Psoas muscle (tissue), 8 donors: ENCODE measurements at places on chromosomes 4 and X. TPM values are rescaled to one million over a fixed set of nuclear protein-coding genes. Genes with fewer than 3 reads are reported as not detected.

DNA sequence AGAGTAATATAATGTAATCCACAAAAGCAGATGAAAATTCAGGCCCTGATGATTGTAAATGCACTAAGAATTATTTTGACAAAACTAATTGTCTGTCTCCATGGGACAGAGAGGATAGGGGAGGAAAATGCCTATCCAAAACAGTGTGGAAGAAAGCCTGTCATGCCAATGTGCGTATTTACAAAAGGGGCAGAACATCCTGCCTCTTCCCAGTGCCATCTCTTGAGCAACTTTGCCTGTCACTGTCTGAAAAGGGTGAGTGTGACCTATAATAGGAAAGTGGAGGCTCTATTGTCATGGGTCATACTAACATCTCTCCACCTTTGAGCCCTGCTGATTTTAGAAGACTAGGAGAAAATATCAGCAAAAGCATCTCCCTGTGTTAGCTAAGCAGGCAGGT, 264.1 kb downstream of the UNC5C start:
- no peak for DNase-seq

The RTL3 gene
- 0.34 TPM for total RNA-seq

GRCh38 chrX:39869846-39870601, 227.7 kb downstream of the BCOR start:
- no peak for DNase-seq

- DNase-seq: no peak
These were observed 298.1 kb downstream of the PDGFC start for GRCh38 chr4:156673483-156673882.

- no peak for DNase-seq
These were observed 13.4 kb upstream of the MEPE start for GRCh38 chr4:87819281-87819919.

The PGAM4 gene
- total RNA-seq: not detected

DNA sequence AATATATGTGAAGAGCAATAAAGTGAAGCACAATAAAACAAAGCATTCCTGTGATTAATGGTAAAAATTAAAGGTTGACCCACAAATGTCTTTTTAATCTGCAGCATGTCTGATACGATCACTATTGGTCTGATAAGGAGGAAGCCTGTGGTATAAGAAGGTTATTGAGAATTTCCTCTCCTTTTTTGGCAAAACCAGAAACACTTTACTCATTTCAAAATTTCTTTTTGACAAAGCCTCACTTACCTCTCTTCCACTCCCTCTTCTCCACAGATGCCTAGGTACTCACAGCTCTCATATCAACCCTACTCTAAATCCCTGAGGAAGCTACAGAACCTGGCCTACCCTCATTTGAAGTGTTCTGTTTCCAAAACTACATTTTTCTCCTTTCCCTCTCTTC, 56.1 kb downstream of the TSPAN5 start:
- DNase-seq: no peak

- DNase-seq: no peak
These were observed 372.4 kb upstream of the SLIT2 start for GRCh38 chr4:19879330-19879729.

- DNase-seq: no peak
These were observed 52.6 kb downstream of the SULT1B1 start for GRCh38 chr4:69707807-69708206.

DNA sequence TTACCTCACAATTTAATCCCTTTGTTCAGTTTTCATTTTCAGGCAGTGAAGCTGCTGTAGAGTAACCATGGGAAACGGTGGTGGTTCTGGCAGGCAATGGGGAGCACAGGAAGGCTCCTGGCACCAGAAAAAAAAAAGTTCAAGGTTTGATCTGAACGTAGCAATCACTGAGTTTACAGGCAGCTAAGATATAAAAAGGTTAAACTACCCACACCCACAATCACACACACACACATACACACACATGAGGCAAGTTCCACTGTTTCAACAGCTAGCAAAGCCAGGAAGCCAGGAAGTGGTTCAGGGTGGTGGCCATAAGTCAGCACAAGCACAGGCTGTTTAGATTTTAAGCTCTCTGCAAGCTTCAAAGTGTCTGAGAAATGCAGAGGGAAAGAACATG, at the start of gene SULT1B1:
Gene SULT1B1 (minus strand): TSS at position 166 of the 400 bp plus-strand sequence. CDS start 5,403 bp downstream, outside the sequence.
- DNase-seq: no peak

DNA sequence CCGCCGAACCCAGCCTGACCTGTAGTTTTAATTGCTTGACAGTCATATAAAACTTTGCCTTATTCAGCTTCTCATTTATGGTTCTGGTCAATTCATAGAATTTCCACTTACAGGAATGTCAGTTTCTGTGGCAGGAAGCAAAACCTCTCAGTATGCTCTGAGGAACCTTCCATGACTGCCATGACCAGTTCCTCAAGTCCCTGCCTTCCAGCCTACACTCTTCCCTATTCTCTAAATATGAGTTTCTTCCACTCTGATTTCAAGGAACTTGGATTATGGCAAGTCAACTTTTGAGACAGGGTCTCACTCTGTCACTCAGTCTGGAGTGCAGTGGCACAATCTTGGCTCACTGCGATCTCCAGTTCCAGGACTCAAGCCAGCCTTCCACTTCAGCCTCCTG, 26.0 kb upstream of the NSUN7 start:
- DNase-seq: no peak

The CT45A8 gene
- not detected for total RNA-seq

- DNase-seq: no peak
These were observed 39.1 kb downstream of the HEPH start for GRCh38 chrX:66203114-66203513.

DNA sequence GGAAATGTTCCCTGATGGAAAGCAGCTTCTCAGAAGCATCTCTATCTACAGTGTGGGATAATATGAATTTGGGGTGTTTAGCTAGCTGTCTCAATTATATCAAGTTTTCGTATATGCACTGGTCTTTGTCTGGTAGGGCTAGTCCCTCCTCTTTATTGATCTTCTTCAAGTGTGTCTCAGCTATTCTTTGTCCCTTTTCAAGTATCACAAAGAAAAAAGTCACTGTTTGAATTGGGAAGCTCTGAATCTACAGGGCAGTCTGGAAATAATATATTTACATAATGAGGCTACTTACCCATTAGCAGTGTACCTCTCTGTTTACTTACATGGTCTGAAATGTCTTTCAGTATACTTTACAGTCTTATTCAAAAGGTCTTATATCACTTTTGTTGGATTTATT, 526.0 kb downstream of the IL1RAPL1 start:
- no peak for DNase-seq

GRCh38 chr4:98222306-98222705, 38.9 kb upstream of the RAP1GDS1 start:
- no peak for DNase-seq

DNA sequence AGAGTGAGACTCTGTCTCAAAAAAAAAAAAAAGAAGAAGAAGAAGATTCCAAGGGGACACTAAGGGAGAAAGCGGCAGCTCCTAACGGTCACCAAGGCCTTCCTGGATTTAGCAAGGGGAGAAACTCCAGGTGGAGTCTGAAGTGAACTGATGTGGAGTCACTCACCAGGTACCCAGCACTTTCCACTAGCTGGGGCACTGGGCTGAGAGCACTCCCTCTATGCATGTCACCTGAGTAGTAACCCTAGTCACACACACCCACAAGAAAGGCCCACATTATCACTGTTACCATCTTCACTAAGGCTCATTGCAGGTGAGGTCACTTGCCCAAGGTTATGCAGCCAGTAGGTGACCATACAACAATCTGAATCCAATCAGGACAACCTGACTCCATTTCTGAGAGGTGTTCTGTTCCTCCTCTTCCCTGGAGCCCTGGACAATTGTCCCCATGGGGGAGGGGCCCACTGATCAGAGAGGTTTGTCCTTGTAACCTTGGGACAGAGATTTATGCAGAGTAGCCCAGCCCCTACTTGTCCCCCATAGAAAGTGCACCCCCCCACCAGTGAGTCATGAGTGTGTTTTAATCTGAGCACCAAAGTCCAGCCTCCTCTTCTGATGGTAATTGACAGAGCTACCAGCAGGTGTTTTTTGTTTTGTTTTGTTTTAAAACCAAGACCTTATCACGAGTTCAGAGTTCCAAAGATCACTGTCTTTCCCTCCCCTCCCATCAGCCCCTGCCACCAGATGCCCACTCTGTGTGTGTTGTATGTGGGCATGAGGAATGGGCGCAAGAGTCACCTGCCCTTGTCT, 5.9 kb upstream of the SASH3 start:
- no peak for DNase-seq

DNA sequence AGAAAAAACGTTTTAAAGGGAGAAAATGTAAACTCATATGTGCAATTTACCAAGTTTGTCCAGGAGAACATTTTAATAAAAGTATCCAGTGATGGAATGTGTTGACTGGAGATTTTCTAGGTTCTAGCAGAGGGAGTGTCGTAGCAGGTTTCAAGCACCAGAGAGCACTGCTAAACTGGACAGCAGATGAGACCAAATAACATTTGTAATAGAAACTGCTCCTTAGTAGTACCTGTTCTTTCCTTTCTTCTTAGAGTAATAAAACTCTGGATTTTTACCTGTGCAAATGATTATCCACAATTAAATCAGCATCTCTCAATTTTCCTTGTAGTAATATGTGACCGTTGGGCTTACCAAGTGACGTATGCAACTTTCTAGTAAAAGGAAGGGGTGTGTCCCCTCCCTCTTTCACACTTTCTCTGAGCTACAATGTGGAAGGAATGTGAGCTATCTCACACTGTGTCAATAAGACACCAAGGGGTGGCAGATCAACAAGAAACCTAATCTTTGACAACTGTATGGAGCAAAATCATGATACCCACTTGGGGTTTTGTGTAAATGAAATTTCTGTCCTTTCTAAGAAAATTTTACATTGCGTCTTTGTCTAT, 9.5 kb downstream of the HPGDS start:
- no peak for DNase-seq

- DNase-seq: no peak
These were observed 249.6 kb downstream of the SNCA start for GRCh38 chr4:89587364-89587763.

The PDE6B gene
- total RNA-seq: not detected

The GK2 gene
- not detected for total RNA-seq

The LRIT3 gene
- 0.08 TPM for total RNA-seq

- DNase-seq: no peak
These were observed 15.5 kb upstream of the TBC1D14 start for GRCh38 chr4:6894086-6894478.

- DNase-seq: no peak
These were observed 451.9 kb downstream of the SMARCA1 start for GRCh38 chrX:129071390-129071789.

DNA sequence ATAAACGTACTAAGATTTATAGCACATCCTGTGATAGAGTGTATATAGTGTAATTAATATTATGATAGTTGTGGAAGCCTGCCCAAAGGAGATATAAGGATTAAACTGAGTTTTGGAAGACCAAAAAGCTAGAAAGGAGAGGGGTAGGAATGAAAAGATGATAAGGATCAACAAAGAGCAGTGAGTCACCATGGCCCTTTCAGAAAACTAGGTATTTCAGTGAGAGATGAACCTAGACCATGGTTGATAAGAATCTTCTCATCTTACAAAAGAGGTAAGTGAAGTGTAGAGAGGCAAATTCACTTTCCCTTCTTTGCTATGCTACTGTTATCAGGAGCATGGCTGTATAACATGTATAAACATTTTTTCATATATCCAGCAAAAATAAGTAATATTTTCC, 133.8 kb upstream of the PLAC1 start:
- DNase-seq: no peak

DNA sequence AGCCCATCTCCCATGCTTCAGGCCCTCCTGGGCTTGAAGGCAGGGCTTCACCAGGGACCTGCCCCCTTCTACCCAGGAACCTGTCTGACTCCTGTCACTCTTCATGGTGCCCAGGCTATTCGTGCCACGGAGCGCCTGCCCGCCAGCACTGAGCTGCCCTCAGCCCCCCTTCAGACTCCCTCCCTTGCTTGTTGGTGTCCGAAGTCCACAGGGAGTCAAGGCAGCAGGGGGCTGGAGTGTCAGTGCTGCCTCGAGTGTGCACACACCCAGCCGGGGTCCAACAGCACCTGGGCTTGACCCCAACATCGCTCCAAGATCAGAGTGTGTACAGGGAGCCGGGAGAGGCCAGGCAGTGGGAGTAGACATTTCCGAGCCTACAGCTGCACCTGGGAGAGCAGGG, 59.8 kb downstream of the TBCK start:
- DNase-seq: no peak

DNA sequence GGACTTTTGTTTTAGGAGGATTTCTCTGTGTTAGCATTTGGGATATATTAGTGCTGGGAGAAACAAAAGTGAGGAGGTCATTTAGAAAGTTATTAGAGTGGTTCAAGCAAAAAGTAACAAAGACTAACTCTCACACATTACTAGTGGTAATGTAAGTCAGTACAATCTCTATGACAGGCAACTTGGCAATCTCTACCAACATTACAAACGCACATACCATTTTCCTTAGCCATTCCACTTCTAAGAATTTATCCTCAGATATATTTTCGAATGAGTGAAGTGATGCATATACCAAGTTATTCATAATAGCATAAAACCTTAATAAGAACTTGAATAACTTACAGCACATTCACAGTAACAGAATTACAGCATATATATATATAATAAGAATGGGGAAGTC, 146.2 kb downstream of the PRSS12 start:
- DNase-seq: no peak

DNA sequence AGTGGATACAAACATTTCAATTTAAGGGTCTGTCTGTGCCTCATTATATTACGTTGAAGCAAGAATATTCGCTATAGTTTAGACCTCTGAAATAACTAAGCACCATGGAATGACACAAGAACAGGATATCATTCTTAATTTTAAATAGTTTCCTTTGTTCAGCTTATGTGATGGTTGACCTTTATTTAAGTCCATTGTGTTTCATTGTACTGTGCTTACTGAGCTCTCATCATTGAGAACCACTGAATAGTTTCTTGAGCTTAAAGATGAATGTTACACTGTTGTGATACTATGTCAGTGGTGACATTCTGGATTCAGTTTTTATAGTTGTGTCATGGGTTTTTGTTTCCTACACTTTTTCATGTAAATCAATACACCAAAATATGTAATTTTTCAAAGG, 239.3 kb downstream of the RPA4 start:
- no peak for DNase-seq

The SHROOM4 gene
- 5.6 TPM for total RNA-seq

- DNase-seq: no peak
These were observed 121.5 kb downstream of the DCTD start for GRCh38 chr4:182795446-182796238.

DNA sequence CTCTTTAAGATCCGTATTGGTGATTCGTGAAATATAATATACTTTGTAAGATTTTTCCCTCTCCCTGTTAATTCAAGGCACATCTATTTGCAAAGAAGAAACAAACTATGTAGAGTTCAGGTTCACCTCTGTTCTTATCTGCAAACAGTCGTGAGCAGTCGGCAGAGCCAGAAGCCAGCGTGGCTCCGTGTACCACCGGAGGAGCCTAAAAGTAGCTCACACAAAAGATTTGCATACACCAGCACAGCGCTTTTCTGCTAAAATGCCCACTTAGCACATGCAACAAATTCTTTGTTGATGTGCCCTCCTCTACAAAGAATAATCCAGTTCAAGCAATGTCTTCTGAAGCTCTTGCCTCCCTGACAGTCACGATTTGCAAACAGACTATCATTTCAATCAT, 416.0 kb upstream of the TENM3 start:
- DNase-seq: no peak

The RNF150 gene
- total RNA-seq: 4.0 TPM
